ENCODE measurements at places on chromosomes 12 and 14. TPM values are rescaled to one million over a fixed set of nuclear protein-coding genes. Genes with fewer than 3 reads are reported as not detected.
A peak's percentile ranks its signal among the peaks of the same experiment; 100 is the strongest.

- DNase-seq = no peak
- no peaks in the 10 kb centered on the region for H3K36me3 ChIP-seq
- H3K27me3 ChIP-seq = no peaks in the 10 kb centered on the region
- no peaks in the 10 kb centered on the region for H3K4me1 ChIP-seq
- no peak overlapping the region for H3K27ac ChIP-seq
Measured at GRCh38 chr12:103688376-103689063, 101.4 kb downstream of the STAB2 start.

The SMCO3 gene
- not detected for total RNA-seq

The YEATS4 gene
- 15.0 TPM for total RNA-seq

GRCh38 chr12:38776647-38777046 is 128.7 kb downstream of the CPNE8 start:
- H3K36me3 ChIP-seq = no peaks in the 10 kb centered on the region
- no peaks in the 10 kb centered on the region for H3K4me1 ChIP-seq
- H3K27me3 ChIP-seq = no peaks in the 10 kb centered on the region
- no peak overlapping the region for H3K27ac ChIP-seq
- DNase-seq = no peak
- H3K4me3 ChIP-seq = no peak overlapping the region

The BATF gene
- total RNA-seq = 7.6 TPM

DNA sequence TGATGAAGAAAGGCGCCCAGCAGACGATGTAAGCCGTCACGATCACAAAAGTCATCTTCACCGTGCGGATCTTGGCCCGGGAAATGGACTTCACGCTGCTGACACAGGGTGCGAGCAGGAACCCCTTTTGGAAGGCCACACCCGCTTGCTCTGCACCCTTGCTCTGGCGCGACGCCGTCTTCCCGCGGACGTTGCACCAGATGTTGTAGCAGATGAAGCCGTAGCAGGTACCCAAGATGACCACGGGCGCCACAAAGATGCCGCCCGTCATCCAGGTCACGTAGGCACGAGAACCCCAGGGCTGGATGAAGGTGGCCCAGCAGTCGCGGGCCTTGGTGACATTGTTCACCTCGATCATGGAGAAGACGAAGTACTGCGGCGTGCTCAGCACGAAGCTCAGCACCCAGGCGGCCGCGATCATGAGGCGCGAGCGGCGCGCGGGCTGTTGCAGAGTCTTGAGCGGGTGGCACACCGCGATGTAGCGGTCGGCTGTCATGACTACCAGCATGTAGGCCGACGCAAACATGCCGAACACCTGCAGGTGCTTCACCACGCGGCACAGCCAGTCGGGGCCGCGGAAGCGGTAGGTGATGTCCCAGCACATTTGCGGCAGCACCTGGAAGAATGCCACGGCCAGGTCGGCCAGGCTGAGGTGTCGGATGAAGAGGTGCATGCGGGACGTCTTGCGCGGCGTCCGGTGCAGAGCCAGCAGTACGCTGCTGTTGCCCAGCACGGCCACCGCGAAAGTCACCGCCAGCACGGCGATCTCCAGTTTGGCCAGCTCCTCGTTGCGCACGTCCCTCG is 890 bp downstream of the AVPR1A start:
- H3K27ac ChIP-seq = peak overlapping the region; percentile 27
- H3K4me1 ChIP-seq = peaks cover 27% of the 10 kb centered on the region
- no peak for DNase-seq
- no peaks in the 10 kb centered on the region for H3K27me3 ChIP-seq
- peak overlapping the region; percentile 35 for H3K4me3 ChIP-seq
- H3K36me3 ChIP-seq = no peaks in the 10 kb centered on the region

GRCh38 chr14:100065942-100066574 is 836 bp downstream of the EVL start:
- no peak overlapping the region for H3K4me3 ChIP-seq
- no peak for DNase-seq
